ENCODE measurements at places on chromosomes 13 and 19. TPM values are rescaled to one million over a fixed set of nuclear protein-coding genes. Genes with fewer than 3 reads are reported as not detected.

The KIR2DL1 gene
- not detected for total RNA-seq

The ACP4 gene
- not detected for total RNA-seq

The ZNF98 gene
- not detected for total RNA-seq

The IFI30 gene
- 22.6 TPM for total RNA-seq

The FBXO27 gene
- 11.3 TPM for total RNA-seq

The EFNB2 gene
- 34.4 TPM for total RNA-seq

The ATP13A1 gene
- 49.8 TPM for total RNA-seq

The ANKRD24 gene
- 0.16 TPM for total RNA-seq

The TMEM145 gene
- total RNA-seq = not detected

The U2AF1L4 gene
- total RNA-seq = 12.1 TPM

The NLRP7 gene
- not detected for total RNA-seq

The SYNGR4 gene
- total RNA-seq = not detected

The STARD13 gene
- total RNA-seq = 7.3 TPM

The TMEM143 gene
- total RNA-seq = 4.7 TPM

The KCNC3 gene
- not detected for total RNA-seq

The ITPKC gene
- 42.5 TPM for total RNA-seq

The MLLT1 gene
- total RNA-seq = 15.3 TPM

The MUC16 gene
- total RNA-seq = not detected

The AP1M2 gene
- 78.9 TPM for total RNA-seq

The FUT1 gene
- total RNA-seq = 7.3 TPM

The RNASEH2B gene
- 30.3 TPM for total RNA-seq

The HCST gene
- not detected for total RNA-seq

The SIGLEC12 gene
- not detected for total RNA-seq

The GJB6 gene
- 54.5 TPM for total RNA-seq

The KLHL1 gene
- not detected for total RNA-seq

The COLGALT1 gene
- 92.9 TPM for total RNA-seq

The ZNF699 gene
- 19.1 TPM for total RNA-seq

The KLK14 gene
- 0.23 TPM for total RNA-seq

The CFAP97D2 gene
- total RNA-seq = not detected

The NTN5 gene
- total RNA-seq = not detected

The SLC15A1 gene
- not detected for total RNA-seq

The RNF225 gene
- total RNA-seq = 0.31 TPM
